Spleen (tissue), 13 donors: ENCODE measurements at places on chromosomes 7 and 10. TPM values are rescaled to one million over a fixed set of nuclear protein-coding genes. Genes with fewer than 3 reads are reported as not detected.

DNA sequence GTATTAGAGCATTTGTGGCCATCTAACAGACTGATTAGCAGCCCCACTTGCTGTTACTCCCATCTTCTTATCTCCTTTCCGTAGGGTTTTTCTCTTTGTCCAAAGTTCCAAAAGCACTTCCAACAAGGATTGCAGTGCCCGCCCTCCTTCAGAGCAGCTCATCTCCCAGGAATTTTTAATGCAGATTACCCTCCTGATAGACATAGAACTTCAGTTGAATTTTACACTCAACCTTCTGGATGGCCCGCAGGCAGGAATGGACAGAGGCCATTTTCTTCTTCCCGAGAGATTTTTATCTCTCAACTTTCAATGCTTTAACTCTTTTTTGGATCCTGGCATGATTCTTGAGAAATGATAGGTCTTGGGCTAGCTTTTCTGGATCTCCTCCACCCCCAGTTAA, 23.3 kb downstream of the PRKG1 start:
- H3K27me3 ChIP-seq: no peaks in the 10 kb centered on the region
- H3K4me1 ChIP-seq: no peaks in the 10 kb centered on the region
- H3K27ac ChIP-seq: no peak overlapping the region
- H3K4me3 ChIP-seq: no peak overlapping the region
- no peaks in the 10 kb centered on the region for H3K36me3 ChIP-seq

- peaks cover 13% of the 10 kb centered on the region for H3K36me3 ChIP-seq
- no peak overlapping the region for H3K27ac ChIP-seq
- H3K4me3 ChIP-seq: no peak overlapping the region
- DNase-seq: no peak
- no peaks in the 10 kb centered on the region for H3K27me3 ChIP-seq
These were observed 9.3 kb downstream of the RBM33 start for GRCh38 chr7:155653803-155654202.

GRCh38 chr7:93838966-93839365, 51.6 kb downstream of the TFPI2 start:
- H3K27ac ChIP-seq: no peak overlapping the region
- no peaks in the 10 kb centered on the region for H3K4me1 ChIP-seq
- no peak for DNase-seq
- no peak overlapping the region for H3K4me3 ChIP-seq
- H3K27me3 ChIP-seq: no peaks in the 10 kb centered on the region

DNA sequence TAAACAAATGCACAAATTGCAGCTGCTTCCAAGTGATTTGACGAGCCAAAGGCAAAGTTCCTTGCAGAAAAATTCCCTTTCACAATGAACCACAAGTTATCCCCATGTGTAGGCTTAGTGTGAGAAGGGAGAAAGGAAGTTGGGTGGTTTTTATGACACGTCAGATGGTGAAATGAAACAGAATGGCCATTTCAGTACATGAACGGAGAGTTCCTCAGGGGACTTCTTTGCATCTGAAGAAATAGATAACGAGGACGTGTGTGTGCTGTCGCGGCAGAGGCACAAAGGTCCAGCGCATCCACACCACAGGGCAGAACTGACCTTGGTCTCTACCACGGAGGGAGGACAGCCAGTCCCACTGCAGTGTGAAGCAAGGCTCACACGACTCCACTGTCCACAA, 135.9 kb downstream of the PAXIP1 start:
- DNase-seq: peak; percentile 27
- no peak overlapping the region for H3K27ac ChIP-seq
- H3K4me3 ChIP-seq: no peak overlapping the region
- H3K36me3 ChIP-seq: no peaks in the 10 kb centered on the region
- H3K27me3 ChIP-seq: no peaks in the 10 kb centered on the region

GRCh38 chr7:156180451-156181229, 368.4 kb upstream of the SHH start:
- no peaks in the 10 kb centered on the region for H3K36me3 ChIP-seq
- H3K27ac ChIP-seq: no peak overlapping the region
- H3K27me3 ChIP-seq: peaks cover 13% of the 10 kb centered on the region
- H3K4me1 ChIP-seq: no peaks in the 10 kb centered on the region
- DNase-seq: no peak

GRCh38 chr10:98572594-98572993, 125.9 kb upstream of the HPS1 start:
- no peak overlapping the region for H3K27ac ChIP-seq
- no peaks in the 10 kb centered on the region for H3K27me3 ChIP-seq
- H3K4me3 ChIP-seq: no peak overlapping the region
- no peaks in the 10 kb centered on the region for H3K36me3 ChIP-seq
- no peak for DNase-seq

DNA sequence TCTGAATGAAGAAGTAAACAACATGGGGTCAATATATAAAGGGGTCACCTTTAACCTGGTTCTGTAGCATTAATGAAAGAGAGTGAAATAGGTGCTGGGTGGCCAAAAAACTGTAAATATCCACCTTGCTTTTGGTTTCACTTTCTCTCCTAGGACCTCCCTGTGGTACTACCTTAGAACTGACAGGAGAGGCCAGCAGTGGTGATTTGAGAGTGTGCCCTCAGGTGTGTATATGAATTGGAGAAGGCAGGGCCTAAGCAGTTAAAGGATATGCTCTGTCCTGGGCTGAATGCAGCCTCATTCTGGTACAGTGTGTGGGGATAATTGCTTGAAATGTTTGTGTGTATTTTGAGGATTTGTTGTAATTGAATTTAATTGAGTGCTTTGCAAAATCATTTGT, 62.0 kb downstream of the BBS9 start:
- H3K4me1 ChIP-seq: peaks cover 9% of the 10 kb centered on the region
- H3K27ac ChIP-seq: no peak overlapping the region
- no peaks in the 10 kb centered on the region for H3K27me3 ChIP-seq
- no peak overlapping the region for H3K4me3 ChIP-seq
- H3K36me3 ChIP-seq: no peaks in the 10 kb centered on the region

DNA sequence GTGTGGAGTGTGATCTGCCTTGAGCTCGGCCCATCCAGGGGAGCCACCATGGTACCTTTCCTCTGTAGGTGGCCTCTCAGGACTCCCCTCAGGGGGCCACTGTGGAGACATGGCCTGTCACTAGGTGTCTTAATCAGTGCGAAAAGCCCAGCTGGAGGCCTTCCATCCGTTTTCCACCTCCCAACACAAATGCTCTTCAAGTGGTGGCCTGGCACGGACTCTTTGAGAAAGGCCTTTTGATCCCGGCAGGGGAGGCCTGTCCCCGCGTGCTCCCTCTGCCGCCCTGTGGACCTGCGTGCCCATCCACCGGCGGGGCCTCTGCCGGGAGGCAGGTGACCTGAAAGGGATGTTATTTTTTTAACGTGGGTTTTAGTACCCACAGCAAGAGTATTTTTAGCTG, 149.5 kb downstream of the RGS10 start:
- no peak for DNase-seq
- peaks cover 57% of the 10 kb centered on the region for H3K4me1 ChIP-seq
- no peak overlapping the region for H3K4me3 ChIP-seq
- H3K27me3 ChIP-seq: no peaks in the 10 kb centered on the region
- peaks cover 6% of the 10 kb centered on the region for H3K36me3 ChIP-seq

DNA sequence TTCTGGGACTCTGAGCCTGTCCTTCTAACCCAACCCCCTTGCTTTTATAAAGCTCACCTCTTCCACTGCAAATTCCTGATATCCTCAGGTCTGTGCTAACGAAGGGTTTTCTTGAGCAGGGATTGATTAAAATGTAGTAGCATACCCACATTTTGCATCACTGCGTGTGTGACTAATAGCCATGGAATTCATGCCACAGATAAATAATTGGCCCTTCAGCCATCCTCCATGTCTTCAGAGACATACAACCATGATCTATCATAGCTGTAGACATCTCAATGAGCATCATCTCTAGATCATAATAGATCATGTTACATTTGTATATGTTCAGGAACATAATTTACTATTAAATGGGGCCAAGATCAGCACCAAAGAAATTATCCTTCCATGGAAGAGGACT, 990.3 kb downstream of the KCNMA1 start:
- no peak for DNase-seq
- no peaks in the 10 kb centered on the region for H3K36me3 ChIP-seq
- no peak overlapping the region for H3K4me3 ChIP-seq
- no peak overlapping the region for H3K27ac ChIP-seq
- H3K4me1 ChIP-seq: no peaks in the 10 kb centered on the region

DNA sequence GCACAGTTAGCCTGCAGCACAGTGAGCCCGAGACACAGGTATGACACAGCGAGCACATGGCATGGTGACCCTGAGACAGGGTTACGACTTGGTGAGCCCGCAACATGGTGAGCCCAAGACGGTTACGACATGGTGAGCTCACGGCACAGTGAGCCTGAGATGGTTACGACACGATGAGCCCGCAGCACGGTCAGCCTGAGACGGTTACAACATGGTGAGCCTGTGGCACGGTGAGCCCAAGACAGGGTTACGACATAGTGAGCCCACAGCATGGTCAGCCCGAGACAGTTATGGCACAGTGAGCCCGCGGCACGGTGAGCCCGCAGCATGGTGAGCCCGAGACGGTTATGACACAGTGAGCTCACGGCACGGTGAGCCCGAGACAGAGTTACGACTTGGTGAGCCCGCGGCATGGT, 156.1 kb downstream of the MAD1L1 start:
- DNase-seq: no peak
- H3K27me3 ChIP-seq: no peaks in the 10 kb centered on the region
- no peak overlapping the region for H3K27ac ChIP-seq
- H3K4me1 ChIP-seq: no peaks in the 10 kb centered on the region
- H3K4me3 ChIP-seq: no peak overlapping the region

DNA sequence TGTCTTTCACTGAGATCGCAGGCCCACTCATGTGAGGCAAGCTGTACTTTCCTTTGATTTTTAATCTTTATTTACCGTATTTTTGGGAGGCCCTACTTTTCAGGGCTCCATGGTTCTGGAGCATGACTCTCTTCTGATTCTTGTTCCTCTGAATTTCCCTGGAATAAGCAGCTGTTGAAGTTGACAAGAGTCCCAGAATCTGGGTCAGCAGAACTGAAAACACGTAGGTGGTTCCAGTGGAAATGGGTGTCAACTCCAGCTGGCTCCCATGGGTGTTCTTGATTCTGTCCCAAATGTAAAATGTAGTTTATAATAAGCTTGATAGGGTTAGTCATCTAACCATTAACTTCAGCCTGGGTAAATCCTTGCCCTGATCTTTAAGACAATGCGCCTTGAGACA, 409.4 kb downstream of the GATA3 start:
- no peaks in the 10 kb centered on the region for H3K27me3 ChIP-seq
- DNase-seq: no peak

GRCh38 chr7:15452670-15453069, 109.1 kb downstream of the AGMO start:
- no peaks in the 10 kb centered on the region for H3K36me3 ChIP-seq
- H3K4me1 ChIP-seq: no peaks in the 10 kb centered on the region
- H3K27ac ChIP-seq: no peak overlapping the region
- no peak overlapping the region for H3K4me3 ChIP-seq
- no peak for DNase-seq

GRCh38 chr7:78691584-78691983, 761.9 kb downstream of the MAGI2 start:
- no peaks in the 10 kb centered on the region for H3K27me3 ChIP-seq
- H3K4me1 ChIP-seq: no peaks in the 10 kb centered on the region
- no peak overlapping the region for H3K27ac ChIP-seq
- no peak for DNase-seq
- no peak overlapping the region for H3K4me3 ChIP-seq
- no peaks in the 10 kb centered on the region for H3K36me3 ChIP-seq

DNA sequence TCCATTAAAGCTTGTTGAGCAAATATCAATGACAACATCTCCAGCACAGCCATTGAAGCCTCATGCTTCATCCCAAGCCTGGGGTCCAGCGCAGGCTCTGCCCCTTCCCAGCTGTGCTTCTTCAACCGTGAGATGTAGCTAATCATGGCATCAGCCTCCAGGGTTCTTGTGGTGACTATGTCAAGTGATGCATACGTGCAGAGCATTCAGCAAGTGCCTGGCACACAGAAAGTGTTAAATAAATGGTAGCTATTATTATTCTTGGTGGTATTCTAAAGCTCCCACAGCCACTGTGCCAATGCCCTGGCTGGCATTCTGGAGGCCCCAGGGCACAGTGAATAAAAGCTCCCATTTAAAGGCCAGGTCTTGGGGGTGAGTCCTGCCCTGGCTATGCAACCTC, 146.6 kb downstream of the WDR11 start:
- DNase-seq: no peak
- no peak overlapping the region for H3K27ac ChIP-seq
- peaks cover 9% of the 10 kb centered on the region for H3K27me3 ChIP-seq
- no peaks in the 10 kb centered on the region for H3K36me3 ChIP-seq
- H3K4me1 ChIP-seq: no peaks in the 10 kb centered on the region
- H3K4me3 ChIP-seq: no peak overlapping the region

GRCh38 chr7:69398986-69399385, 199.3 kb upstream of the AUTS2 start:
- no peaks in the 10 kb centered on the region for H3K27me3 ChIP-seq
- H3K4me3 ChIP-seq: no peak overlapping the region
- DNase-seq: no peak
- no peak overlapping the region for H3K27ac ChIP-seq

DNA sequence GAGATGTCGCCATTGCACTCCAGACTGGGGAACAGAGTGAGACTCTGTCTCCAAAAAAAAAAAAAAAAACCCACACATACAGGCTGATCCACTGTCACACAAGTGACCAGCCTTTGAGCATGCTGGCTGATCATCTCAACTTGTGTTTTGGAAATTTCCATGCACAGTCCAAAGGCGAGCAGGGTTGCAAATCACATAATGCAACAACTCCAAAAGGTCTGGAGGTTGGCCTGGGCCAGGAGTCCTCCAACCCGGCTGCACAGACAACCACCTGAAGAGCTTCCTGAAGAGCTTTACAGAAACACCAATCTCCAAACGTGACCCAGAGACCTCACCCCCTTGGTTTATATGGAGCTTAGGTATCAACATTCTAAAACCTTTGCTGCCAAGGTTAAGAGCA, 16.4 kb downstream of the PARD3 start:
- no peak overlapping the region for H3K4me3 ChIP-seq
- no peaks in the 10 kb centered on the region for H3K27me3 ChIP-seq
- no peak for DNase-seq
- peaks cover 5% of the 10 kb centered on the region for H3K4me1 ChIP-seq
- no peak overlapping the region for H3K27ac ChIP-seq

DNA sequence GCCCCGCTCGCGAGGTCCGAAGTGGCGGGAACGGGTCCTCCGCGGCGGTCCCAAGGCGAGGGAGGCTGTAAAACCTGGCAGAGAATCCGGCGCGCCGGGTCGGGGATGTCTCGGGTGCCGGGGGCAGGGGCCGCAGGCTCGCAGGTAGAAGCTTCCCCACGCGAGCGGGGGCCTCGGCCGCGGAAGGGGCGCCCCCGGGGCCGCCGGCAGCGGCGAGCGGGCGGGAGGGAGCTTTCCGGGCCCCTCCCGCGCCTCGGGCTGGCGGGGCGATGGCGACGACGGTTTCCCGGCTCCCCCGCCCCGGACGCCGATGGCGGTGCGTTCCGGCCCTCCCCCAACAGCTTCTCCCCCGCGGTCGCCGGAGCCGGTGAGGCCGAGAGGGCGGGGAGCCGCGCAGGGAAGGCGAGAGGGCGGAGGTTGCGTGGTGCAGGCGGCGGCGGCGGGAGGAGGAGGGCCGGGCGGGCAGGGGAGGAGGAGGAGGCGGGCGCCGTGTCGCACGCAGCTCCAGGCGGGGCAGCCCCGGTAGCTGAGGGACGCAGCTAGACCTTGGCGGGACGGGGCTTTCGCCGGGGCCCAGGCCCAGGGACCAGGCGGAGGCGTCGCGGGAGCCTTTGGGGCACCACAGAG, at the start of gene CUL1:
Gene CUL1 (plus strand): TSS at position 507 of the 627 bp plus-strand sequence. CDS start 31,220 bp downstream, outside the sequence.
- no peaks in the 10 kb centered on the region for H3K36me3 ChIP-seq
- peaks cover 46% of the 10 kb centered on the region for H3K4me1 ChIP-seq
- peak within 1 kb of the TSS; percentile 81 for H3K4me3 ChIP-seq

Gene HABP2
- polyA plus RNA-seq: not detected

Gene HECTD2
- polyA plus RNA-seq: 3.8 TPM

Gene TMEM236
- polyA plus RNA-seq: 0.22 TPM

Gene RTKN2
- 0.39 TPM for polyA plus RNA-seq

Gene SVIL
- 2.3 TPM for polyA plus RNA-seq

Gene DENND2A
- 6.6 TPM for polyA plus RNA-seq
